ENCODE measurements at places on chromosomes 6 and 20.

- DNase-seq, result no peak
These were observed 184.6 kb downstream of the ATXN1 start for GRCh38 chr6:16576451-16577368.

GRCh38 chr6:87922947-87923330 lies 124.7 kb upstream of the SPACA1 start:
- DNase-seq, result no peak

DNA sequence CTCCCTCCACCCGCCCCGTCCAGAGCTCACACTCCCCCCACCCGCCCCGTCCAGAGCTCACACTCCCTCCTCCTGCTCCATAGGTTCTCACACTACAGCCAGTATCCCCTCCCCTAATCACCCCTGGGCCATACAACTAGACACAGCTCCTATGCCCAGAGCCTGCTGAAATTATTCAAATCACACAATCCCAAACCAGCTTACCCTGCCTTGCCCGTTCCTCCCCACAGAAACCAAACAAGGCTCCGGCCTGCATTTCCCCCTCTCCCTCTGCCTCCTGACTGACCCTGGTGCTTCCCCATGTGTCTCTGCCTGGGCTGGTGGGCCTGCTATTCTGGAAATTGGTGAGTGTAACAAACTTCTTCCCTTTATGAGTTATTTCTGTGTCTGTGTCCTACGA lies 18.6 kb downstream of the SLC2A4RG start:
- no peak for DNase-seq

- no peak for DNase-seq
These were observed 43.6 kb downstream of the MUC22 start for GRCh38 chr6:31053873-31054272.

- no peak for DNase-seq
These were observed 17.6 kb upstream of the SRSF3 start for GRCh38 chr6:36576578-36576977.

GRCh38 chr6:88561034-88561953 lies 395.1 kb upstream of the CNR1 start:
- no peak for DNase-seq

- DNase-seq, result no peak
These were observed 347.5 kb downstream of the PRL start for GRCh38 chr6:21949211-21949801.

DNA sequence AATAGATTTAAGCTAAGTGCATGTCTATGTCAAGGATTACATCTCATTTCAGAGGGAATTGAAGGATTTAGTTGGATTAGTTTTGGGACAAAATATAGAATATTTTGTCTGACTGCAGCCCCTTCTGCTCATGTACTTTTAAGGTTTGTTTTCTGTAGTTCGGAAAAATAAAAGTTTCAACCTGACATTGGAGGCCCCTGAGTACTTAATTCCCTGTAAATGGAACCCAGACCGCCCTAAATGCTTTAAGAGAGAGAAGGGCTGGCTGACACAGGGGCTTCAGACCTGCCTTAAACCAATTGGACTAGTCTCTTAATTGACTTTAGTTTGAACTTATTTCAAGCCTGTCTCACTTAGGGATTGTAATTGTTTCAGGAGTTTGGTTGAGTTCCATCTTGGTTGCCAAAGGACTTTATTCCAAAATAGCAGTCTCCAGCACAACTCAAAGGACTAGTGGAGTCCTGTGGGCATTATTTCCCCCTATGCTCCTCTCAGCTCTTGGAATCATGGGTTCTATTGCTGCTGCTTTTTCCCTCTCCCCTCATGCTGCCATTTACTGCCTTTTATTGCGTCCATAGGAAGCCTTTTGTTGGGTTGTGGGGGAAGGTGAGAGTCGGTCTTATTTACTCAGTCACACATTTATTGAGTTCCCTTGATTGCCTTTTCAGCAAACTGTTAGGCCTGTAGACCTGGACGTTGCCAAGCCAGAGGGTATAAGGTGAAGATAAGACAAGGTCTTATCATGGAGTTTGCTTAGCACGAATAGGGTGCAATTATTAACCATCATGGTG lies 14.5 kb downstream of the BRD2 start:
- no peak for DNase-seq

DNA sequence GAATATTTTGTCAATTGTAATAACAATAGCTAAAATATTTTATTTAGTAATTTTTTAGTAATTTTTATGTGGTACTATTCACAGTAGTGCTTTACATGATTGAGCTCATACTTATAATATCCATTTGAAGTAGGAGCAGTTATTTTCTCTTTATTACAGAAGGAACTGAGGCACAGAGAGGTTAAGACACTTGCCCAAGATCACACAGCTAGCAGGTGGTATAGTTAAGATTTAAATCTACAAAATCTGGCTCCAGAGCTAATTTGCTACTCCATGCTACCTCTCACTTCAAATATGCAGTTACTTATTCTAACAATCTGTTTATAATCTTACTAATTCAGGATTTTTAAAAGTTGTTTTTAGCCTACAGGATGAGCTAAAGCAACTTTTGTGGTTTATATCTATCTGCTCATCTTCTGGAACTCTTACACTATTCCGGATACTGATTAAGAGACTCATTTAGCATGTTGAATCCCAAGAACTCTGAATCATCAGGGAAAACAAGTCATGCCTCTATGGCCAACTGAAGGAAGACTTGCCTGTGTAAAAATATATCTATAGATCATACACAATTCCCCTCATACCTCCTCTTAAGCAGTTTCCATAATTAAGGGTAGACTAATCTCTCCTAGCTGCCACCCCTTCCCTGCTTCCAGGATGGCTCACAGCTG lies 324.2 kb downstream of the UBE3D start:
- DNase-seq, result no peak

DNA sequence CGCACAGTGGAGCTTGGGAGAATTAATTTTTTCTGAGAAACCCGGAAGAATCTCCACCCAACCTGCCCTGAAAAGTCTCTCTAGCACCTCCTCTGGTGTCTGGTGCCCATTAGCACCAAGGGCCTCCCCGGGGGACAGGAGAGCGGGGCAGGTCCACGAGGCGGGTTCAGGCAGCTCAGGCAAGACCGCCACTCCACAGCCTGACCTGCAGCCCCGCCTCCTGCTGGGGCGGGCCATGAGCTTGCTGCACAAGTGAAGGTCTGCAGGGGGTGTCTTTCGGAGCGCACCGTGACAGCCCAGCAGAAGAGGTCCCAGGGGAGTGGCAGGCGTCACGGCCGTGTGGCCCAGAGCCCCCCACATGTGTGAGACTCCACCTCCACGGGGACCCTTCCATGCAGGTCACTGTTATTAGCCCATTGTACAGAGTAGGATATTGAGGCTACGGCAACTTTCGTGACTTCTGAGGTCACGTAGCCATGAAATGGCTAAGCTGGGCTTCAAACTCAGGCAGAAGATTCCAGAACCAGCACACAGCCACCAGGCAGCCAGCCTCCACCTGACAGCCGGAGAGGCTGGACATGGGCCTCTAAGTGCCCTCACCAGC lies 63.9 kb upstream of the SLCO4A1 start:
- no peak for DNase-seq

GRCh38 chr6:128630213-128630612 lies 109.8 kb upstream of the PTPRK start:
- DNase-seq, result no peak

DNA sequence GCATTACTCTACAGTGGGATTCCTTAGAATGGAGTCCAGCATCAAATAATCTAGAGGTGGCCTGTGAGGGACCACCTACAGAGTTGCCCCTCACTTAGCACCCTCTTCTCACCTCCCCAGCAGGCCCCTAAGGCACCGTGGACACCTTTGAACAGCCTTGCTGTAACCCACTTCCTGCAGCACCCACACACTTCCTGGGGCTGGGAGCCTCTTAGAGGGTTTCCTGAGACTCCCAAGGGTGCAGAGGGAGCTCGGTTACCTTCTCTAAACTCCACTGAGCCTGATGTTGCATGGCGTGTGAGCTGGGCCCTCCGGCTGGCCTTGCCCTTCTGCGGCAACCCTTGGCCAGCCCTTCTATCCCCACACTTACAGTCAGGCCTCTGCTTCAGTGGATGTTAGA lies 7.3 kb upstream of the SIRPG start:
- no peak for DNase-seq

DNA sequence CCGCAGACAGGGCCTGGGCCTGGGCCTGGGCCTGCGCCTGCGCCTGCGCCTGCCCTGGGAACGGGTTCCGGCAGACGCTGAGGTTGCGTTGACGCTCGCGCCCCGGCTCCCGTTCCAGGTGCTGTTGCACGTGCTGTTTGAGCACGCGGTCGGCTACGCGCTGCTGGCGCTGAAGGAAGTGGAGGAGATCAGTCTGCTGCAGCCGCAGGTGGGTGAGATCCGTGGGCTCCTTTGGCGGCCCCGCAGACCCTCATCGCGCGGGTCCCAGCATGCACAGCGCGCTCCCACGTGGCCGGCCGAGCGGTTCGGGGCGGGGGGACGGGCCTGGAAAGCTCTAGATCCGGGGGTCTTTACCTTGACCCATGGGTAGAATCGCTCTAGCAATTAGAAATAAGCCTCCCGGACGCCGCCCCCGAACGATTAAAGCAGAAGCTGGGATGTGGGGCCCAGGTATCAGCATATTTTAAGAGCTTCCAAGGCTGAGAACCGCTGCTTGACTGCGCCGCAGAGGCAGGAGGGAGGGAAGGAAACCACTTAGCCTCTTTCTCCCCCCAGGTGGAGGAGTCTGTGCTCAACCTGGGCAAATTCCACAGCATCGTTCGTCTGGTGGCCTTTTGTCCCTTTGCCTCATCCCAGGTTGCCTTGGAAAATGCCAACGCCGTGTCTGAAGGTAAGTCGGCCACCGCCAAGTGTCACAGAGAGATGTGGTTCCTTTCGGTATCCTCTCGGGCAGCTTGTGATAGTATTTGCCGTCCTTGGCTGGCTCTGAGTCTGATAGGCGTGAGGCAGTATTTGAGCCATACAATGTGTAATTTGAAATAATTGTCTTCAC lies 508 bp downstream of the NOP56 start:
- peak; percentile 29 for DNase-seq

DNA sequence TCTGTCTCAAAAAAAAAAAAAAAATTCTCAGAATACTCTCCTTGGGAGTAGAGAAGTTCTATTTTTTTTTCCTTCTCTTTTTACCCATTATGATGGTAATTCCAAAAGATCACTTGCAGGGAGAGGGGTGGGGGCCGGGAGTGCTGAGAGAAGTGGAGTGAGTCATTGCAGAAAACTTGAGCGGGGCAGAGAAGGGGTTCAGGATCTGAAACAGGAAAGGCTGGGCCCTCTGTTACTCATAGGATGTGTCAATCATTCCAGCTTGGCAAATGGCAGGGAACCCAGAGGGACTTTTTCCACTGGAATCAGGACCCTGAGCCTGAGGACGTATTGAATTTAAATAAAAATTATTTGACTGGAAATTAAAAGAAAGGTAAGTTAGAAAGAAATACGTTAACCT lies 111.4 kb upstream of the ARMC2 start:
- peak; percentile 68 for DNase-seq

- DNase-seq, result peak; percentile 58
These were observed 67.1 kb upstream of the ZNFX1 start for GRCh38 chr20:49344975-49345374.

GRCh38 chr20:57327820-57328219 lies 1.8 kb upstream of the SPO11 start:
- no peak for DNase-seq

GRCh38 chr6:97668716-97669115 lies 385.7 kb upstream of the MMS22L start:
- DNase-seq, result no peak

DNA sequence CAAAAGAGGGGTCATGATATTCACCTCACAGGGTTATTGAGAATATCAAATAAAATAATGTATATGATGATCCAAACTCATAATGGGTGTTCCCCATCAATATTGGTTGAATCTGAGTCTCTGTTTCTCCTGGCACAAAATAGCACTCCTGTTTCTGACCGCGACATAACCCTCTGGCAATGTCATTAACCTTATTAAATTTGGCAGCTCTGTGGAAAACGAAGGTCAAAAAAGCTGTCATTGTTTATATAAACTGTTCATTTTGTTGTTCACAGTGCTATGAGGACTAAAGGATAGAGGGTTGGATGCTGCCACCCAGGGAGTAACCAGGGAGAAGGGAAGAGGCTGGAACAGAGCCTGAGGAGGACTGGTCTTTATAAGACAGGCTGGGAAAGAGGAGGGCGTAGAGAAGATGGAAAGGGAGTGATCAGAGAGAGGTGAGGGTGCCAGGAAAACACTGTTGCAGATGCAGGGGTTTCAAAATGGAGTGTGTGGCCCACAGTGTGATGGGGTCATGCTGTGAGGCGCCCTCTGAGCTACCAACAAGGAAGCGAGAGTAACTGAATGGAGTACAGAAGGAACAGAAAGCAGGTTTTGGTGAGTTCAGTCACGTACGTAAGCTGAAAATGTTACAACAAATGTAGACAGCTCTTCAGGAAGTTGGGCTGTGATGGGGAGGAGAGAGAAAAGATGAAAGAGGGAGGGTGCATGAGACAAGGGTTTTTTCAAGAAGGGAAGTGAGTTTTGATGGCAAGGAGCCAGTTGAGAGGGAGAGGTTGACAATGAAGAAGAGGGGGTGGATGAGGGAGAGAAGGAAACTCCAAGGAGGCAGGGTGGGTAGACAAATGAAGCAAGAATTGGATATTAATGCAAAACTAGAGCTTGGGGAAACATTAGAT lies 251.6 kb upstream of the TAB2 start:
- no peak for DNase-seq

GRCh38 chr6:139712830-139713229 lies 338.4 kb upstream of the CITED2 start:
- DNase-seq, result no peak

DNA sequence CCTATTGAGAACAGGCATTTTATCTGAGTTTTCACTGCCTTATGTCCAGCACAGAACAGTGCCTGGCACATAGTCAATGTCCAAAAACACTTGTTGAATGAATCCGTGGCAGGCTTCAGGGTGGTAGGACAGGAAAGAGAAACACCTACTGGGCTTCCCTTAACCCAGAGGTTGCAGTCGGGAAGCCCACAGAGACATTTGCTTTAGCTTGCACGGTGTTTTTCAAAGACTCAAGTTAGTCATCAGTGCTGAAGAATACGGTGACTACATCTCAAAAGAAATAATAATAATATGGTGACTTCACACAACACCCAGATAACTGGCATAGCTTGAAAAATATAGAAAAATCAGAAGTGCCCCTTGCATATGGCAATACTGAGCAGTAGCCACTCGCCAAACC lies 160.4 kb downstream of the CD83 start:
- DNase-seq, result no peak

DNA sequence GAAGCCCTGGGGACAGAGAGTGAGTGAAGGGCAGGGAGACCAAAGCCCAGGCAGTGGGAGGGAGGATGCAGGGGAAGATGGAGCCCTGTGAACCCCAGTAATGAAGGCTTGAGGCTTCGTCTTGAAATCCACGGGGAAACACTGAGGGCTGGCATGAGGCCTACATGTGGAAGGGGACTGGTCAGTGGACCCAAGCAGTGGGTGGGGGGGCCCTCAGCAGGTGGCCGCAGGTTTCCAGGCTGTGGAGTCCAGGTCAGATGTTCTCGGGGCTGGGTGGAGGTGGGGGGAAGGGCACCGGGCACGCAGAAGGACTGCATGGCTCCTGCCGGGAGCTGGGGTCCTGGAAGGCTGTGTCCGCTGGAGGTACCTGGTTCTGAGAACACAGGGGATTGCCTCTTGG lies 2.7 kb upstream of the CD93 start:
- DNase-seq, result no peak

Data from fibroblast of villous mesenchyme (primary cell).